ENCODE measurements at places on chromosomes 5 and 9.

DNA sequence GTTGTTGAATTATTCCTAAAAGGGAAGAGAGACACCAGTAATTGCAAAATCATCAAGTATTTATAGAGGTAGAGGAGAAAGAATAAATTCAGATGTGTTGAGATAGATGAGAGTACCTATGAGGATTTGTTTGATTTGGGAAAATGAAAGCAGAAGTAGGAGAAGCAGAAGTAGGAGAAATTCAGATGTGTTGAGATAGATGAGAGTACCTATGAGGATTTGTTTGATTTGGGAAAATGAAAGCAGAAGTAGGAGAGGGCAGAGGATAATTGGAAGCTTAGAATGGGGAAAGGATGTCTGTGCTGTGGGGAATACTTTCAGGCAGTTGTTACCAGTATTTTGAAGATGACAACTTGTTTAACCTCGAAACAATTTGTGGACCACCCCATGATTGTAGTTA, 35.1 kb upstream of the ZCCHC7 start:
- DNase-seq, result no peak

- no peak for DNase-seq
Measured at GRCh38 chr5:16467363-16468219, 2.0 kb upstream of the ZNF622 start.

GRCh38 chr9:127979333-127980059, 1.3 kb downstream of the EEIG1 start:
- no peak for DNase-seq

- no peak for DNase-seq
Measured at GRCh38 chr9:35828716-35829083, at the start of gene FAM221B. Gene FAM221B, minus strand, starts transcription at chr9:35828732. Its CDS starts 2,571 bp downstream, at chr9:35826161.

GRCh38 chr9:29021632-29022031, 1448.4 kb upstream of the C9orf72 start:
- no peak for DNase-seq

DNA sequence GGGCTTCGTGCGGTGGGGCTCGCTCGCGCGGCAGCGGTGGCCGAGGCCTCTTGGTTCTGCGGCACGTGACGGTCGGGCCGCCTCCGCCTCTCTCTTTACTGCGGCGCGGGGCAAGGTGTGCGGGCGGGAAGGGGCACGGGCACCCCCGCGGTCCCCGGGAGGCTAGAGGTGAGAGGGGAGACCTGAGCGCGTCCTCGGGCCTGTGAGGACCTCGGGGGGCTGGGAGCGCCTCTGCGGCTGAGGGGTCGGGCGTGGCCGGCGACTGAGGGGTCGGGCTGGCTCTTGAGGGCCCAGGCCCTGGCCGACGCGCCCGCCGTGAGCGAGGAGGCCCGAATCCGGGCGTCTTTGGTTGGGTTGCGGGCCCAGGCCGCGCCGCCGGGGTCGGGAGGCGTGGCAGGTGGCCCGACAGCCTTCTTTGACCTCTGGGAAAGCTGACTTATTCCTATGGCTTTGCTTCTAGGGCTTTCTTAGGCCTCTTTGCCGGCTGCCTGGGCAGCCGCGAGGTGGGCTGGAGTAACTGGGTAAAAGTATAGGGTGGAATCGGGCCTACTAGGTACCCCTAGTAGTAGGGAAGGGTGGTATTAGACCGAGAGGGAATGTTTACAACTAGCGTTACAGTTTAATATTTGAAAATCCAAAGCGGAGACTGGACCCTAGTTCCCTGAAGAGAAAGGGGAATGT, at the start of gene CANX:
Gene CANX, plus strand, starts transcription at position 33 of the 681 bp plus-strand sequence. CDS start 6,715 bp downstream, outside the sequence.
- DNase-seq, result no peak

DNA sequence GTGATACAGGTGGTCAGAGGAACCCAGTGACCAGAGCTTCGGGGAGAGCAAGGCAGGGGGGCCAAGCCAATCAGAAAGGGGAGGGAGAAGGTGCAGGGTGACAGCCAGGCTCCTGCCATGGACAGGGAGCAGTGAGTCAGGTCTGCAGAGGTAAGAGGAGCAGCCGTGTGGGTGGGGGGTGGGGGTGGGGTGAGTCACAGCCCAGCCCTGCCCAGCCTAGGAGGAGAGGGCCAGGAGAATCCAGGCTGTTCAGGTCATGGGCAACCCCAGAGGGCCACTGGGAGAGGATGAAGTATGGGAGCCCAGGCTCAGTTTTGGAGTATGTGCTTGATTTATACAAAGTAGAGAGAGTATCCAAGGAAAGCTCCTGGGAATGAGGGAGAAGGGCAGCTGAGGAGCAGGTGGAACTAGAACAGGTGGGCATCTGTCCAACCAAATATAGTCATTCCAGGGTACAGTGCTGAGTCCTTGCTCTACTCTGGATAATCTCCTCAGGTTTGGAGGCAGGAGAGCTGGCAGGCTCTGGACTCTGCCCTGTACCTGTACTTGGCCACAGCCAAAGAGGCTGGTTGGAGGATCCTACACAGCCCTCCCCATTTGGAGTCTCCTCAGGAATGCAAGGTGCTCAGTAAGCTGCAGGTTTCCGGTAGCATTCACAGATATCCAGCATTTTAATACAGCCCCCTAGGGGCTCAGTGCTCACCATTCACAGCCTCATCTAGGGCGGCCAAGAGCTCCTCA, 1.6 kb downstream of the HBEGF start:
- no peak for DNase-seq

GRCh38 chr9:98955259-98955658, 11.6 kb downstream of the COL15A1 start:
- no peak for DNase-seq

DNA sequence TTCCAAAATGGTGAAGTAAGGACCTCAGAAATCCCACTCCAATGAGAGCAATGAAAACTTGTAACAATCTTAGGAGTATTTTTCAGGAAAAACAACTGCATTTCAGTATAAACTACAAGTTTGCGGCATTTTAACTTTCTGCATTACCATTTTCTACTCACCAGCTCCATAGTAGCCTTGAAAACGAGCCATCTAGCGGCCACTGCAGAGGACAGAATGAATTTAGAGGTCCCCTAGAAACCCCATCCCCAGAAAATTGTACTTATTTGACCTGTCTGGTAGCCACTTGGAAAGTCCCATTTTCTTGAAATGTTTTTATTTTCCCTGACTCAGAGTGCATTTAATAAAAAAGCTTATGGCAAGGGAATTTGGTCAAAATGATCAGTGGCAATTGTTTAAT, 205.4 kb upstream of the ITGA1 start:
- DNase-seq, result no peak

DNA sequence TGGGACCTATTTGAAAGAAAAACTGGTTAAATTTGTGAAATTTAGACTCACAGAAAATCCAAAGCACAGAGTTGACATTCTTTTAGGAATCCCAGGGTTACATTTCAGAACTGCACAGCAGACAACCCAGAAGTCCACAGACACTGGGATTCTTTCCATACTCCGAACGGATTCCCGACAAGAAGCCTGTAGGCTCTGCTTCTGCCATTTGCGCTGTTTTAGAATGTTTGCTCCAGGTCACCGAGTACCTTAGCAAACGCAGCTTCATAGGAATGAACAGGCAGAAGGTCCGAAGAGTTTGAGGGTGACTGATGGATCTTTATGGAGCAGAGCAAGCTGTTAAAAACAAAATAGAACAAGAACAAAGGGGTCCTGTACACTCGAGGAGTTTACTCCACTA, 84.5 kb upstream of the NFIB start:
- DNase-seq, result no peak

GRCh38 chr5:146069780-146070099, 35.6 kb downstream of the PLAC8L1 start:
- DNase-seq, result no peak

DNA sequence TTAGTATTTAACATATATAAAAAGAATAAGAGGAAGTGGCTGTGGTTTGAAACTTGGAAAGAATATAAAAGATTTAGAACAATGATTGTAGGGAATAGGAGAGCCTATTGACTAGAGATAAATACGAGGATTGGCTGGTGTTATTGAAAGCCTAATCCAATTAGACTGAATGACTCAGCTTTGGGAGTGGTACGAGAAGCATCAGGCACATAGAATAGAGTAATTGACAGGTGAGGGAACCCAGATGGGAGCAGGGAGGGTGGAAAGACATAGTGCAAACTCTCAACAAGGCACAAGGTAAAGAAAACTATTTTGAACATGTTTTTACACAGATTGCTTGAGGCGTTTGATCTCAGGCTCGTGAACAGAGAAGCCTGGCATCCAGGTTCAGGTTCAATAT, 338.9 kb upstream of the KLF9 start:
- no peak for DNase-seq

GRCh38 chr9:89395931-89396710, 77.8 kb downstream of the SECISBP2 start:
- no peak for DNase-seq

GRCh38 chr9:124264823-124265233, 7.1 kb downstream of the NEK6 start:
- peak; percentile 39 for DNase-seq

DNA sequence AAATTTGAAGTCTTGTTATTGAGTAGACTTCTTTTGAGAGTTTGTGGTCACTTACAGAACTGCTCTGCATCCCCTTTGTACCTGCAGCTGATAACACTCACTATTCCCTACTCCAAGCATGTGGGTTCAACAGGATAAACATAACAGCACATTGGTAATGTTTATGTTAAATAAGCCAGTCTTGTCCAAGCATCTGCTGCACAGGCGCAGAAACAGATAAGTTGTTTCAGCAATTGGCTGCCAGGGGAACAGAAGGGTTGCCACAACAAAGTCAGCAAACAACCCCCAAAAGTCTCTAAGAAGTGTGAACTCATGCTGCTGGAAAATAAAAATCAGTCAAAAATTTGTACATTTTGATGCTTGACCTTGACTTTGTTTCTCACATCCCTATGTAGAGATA, 174.6 kb downstream of the GDNF start:
- DNase-seq, result no peak

DNA sequence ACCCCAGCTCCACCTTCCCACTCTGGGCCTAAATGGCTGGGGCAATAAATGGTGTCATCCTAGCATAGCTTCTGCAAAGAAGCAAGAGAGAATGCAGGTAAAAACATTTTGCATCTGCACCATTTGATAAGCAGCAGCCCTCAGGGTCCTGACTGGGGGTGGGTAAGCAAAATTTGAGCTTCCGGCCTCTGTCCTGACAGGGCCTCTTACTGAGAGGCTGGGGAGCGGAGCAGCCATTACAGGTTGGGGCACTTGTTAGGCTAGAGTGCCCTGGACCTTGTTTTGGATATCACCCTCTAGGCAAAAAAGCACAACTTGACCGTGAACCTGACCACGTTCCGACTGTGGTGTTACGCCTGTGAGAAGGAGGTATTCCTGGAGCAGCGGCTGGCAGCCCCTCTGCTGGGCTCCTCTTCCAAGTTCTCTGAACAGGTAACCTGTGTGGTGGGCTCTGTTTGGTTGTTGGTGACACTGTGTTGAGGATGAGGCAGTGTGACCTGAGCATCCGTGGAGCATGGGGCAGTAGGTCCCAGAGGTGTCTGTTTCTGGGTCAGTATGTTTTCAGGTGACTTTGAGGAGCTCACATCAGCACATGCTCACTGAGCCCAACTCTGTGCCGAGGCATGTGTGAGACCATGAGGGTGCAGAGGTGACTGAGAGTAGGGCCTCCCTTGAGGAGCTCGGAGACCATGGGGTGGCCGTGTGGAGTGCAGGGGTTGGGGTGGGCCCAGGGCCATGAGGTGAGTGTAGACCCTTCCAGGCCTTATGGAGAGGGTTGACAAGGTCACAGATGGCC, 23.1 kb downstream of the USP20 start:
- no peak for DNase-seq

DNA sequence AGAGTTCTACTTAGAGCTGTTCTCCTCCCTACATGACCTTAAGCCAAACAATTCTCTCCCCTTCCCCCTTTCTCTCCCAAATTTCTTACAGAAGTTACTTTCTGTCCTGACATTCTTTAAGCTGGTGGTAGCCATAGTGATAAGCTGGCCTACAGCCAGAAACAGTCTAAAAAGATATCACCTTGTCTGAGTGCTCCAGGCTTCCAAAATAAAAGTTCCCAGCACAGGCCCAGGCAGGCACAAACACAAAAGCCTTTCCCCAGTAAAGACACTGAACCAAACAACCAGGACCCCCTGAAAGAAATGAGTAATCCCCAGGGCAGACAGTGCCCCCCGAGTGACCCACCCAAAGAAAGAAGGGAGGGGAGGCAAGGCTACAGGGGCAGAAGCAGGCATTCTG, 19.2 kb downstream of the SIL1 start:
- DNase-seq, result no peak

DNA sequence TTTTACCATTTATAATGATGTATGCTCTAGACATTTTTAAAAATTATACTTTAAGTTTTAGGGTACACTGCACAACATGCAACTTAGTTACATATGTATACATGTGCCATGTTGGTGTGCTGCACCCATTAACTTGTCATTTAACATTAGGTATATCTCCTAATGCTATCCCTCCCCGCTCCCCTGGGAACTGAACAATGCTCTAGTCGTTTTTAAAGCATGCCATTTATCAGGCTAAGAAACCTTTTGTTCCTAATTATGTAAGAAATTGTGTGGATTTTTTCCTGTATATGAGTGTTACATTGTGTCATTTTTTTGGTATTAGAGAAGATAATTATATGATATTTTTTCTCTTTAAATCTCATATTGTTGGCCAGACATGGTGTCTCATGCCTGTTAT, 72.8 kb upstream of the SGCD start:
- DNase-seq, result no peak

DNA sequence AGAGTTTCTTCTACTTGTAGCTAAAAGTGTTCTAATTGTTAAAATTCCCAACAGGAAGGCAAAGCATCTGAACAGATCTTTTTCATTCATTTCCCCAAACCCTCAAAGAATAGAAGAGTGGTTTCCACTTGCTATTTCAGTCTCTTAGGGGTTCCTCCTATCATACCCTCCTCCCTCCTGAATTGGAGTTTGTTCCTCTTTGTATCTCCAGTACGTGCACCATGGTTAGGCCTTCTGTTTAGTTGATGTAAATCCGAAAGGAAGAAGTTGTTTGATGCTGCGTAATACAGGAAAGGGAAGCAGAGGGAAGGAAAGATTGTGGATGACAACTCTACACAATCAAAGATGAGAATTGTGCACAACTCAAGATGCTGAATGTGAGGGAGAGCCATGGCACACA, 303.6 kb downstream of the PIK3R1 start:
- DNase-seq, result no peak

GRCh38 chr9:1969160-1969559, 46.0 kb upstream of the SMARCA2 start:
- DNase-seq, result no peak

DNA sequence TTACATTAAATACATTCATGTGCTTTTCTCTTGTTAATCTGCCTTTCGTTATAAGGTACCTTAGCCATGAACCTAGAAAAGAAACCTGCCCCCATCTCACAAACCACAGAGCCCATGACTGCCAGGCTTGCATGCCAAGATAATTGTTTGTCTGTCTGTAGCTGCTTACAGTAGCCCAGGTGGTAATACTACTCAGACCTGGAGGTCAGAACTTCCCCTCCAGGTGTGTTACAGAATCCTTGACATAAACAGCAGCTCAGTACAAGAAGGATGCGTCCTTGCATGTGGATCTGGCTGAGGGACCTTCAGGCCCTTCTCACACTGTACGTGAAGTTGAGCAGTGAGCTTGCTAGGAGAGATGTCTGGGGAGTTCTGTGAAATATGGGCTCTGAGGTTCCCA, 291.4 kb downstream of the CSNK1G3 start:
- no peak for DNase-seq

DNA sequence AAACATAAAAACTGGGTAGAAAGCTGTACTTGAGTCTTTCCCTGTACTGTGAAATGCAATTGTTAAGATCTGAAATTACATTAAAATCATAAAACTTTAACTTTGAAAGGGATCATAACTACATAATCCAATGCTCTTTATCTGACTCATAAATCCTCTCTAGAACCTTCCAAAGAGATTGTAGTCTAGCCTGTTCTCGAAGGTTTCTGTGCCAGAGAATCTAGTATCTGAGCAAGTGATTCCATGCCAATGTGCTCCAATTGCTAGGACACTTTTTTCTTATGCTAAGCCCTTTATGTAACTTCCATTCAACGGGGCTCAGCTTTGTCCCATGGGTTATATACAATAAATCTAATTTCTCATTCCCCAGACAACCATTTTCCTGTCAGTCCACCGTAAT, 21.1 kb downstream of the DDX31 start:
- no peak for DNase-seq
